ENCODE measurements at places on chromosomes 2 and 18.
A peak's percentile ranks its signal among the peaks of the same experiment; 100 is the strongest.

DNA sequence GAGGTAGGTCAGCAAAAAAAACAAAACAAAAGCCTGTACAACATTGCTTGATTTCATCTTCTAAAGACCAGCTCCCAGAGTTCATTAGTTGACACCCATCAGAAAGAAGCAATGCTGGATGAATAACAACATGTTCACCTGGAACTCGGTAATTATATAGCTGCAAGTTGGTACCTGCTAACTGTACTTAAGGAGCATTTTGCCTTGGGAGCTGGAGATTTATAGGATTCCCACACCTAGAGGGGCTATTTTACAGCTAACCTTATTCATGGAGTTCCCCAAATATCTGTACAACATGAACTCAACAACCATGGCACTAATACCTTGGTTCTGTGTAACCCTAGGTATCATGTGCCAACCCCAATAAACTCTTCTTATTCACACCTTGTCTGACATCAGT lies 281.1 kb upstream of the NCKAP5 start:
- DNase-seq, result no peak

DNA sequence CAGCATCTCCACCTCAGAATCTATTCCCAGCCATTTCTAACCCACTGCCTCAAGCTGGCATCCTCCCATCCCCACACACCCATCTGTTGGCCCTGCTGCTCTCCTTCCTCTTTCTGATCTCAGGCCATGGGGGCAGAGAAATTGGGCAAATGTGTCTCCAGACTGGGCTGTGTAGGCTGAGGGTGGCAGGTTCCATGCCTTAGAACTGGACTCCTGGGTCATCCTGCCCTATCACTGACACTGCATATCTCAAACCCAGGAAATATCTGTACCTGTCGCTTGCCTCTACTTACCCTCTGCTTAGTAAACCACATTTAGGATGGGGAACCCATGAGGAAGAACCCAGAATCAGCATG lies 1.8 kb downstream of the WNT10A start:
- no peak for DNase-seq

- no peak for DNase-seq
Observed at GRCh38 chr2:113010088-113010487, 4.8 kb downstream of the IL36A start.

DNA sequence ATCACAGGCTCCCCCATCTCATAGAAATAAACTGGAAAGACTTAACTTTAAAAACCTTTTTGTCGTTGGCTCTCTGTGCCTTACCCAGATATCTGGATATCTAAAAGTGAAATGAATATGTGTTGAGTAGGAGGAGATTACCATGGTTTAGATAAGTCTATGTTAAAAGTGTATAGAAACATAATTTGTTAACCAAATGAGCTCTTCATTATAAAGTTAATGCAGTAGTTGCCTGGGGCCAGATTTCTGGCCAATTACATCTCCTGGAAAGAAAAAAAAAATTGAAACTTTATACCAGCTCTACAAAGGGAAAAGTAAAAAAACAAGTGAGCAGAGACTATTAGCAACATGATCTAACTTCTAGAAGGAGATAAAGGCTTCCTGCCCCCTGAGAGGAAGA lies 259.6 kb upstream of the UBE2E3 start:
- no peak for DNase-seq

- DNase-seq, result no peak
Observed at GRCh38 chr2:43307046-43307445, 80.6 kb upstream of the ZFP36L2 start.

DNA sequence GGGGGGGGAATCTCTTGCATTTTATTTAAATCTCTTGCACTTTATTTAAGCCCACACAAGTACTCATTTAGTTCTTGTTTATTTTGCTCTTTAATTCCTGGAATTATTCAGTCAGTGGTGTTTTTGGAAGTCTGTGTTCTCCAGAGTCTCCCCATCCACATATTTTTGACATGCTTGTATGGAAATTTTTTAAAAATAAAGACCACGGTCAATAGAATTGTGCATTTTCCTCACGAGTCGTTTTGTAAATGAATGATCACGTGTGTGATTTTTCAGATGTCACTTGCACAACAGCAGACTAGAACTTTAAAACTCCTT lies 824 bp downstream of the CD302 start:
- no peak for DNase-seq

DNA sequence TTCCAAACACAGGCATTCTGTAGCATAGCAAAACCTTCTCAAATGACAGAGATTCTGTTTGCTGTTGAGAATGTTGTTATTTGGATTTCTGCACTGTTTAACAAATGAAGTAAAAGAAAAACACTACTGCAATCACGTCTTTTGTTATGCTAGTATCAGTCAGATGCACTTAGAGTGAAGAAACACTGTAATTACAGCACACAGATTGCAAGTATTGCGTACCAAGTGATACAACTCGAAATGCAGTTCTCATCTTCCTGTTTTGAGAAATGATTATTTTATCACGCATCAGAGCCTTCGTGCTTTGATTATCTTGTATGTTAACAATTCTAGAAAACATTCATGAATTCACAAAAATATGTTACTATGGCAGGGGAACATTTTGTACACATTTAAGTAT lies 41.8 kb upstream of the KLF11 start:
- no peak for DNase-seq

DNA sequence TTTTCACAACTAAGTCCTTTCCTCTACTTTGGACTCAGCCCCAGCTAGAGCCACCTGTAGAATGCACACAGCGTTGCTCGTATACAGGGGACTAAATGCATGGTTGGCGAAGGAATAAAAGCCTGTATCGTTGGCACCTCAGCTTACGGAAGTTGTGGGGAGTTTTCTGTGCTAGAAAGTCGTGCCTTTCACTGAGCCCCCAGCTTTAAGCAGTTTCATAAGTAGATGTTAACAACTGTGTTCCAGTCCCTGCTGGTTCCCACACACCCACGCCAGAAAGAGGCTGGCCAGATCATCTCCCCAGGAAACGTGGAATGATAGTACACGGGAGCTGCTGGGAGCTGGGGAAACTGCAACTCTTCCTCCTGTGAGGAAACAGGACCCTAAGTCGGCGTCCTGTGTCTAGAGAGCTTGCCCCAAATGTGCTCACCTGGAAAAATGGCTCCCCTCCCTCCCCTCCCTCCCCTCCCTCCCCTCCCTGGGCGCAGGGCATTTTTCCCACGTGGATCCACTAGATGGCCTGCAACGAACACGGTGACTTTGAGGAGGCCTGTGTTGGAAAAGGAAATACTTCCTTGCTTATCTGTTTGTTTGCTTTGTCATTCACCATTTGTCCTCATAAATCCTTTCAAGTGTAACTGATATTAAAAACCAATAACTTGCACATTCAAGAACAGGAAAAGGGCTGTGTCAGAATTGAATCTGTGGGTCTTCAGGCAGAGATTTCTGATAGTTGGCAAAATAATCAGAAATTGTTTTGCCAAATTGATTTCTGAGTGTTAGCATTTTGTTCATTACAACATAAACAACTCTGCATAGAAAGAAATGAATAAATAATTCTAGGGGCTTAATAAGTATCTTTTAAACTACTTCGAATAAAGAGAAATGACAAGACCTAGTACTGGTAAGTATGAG lies 43.9 kb upstream of the RFX8 start:
- DNase-seq, result no peak

- no peak for DNase-seq
Observed at GRCh38 chr2:25320077-25320476, 21.6 kb downstream of the DNMT3A start.

GRCh38 chr2:2777213-2777612 lies 446.1 kb upstream of the MYT1L start:
- DNase-seq, result no peak

- DNase-seq, result no peak
Observed at GRCh38 chr2:29806461-29806860, 114.9 kb downstream of the ALK start.

DNA sequence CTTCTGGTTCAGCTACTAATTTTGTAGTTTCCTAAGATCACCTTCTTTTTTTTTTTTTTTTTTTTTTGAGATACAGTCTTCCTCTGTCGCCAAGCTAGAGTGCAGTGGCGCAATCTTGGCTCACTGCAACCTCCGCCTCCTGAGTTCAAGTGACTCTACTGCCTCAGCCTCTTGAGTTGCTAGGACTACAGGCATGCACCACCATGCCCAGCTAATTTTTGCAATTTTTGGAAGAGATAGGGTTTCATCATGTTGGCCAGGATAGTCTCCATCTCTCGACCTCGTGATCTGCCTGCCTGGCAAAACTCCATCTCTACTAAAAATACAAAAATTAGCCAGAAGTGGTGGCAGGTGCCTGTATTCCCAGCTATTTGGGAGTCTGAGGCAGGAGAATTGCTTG lies 301.5 kb upstream of the TFPI start:
- DNase-seq, result no peak

- DNase-seq, result no peak
Observed at GRCh38 chr2:136069773-136070172, 48.2 kb downstream of the CXCR4 start.

DNA sequence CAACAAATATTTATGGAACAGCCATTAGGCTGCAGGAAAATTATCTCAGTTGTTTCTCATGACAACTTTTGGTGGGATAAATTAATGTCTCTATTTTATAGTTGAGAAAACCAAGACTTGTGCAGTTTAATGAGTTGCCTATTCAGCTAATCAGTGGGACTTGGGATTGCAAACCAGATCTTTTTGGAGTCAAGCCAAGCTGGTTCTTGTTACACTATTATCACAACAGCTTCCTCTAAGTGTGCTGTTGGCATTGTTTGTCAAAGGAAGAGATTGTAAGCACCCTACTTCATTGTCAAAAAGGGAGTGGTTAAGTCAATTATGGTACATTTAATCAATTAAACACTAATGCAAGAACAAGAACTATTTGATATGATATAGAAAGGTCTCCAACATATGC lies 119.2 kb downstream of the PAX3 start:
- DNase-seq, result no peak

GRCh38 chr2:223500709-223501108 lies 101.5 kb downstream of the SCG2 start:
- DNase-seq, result no peak

DNA sequence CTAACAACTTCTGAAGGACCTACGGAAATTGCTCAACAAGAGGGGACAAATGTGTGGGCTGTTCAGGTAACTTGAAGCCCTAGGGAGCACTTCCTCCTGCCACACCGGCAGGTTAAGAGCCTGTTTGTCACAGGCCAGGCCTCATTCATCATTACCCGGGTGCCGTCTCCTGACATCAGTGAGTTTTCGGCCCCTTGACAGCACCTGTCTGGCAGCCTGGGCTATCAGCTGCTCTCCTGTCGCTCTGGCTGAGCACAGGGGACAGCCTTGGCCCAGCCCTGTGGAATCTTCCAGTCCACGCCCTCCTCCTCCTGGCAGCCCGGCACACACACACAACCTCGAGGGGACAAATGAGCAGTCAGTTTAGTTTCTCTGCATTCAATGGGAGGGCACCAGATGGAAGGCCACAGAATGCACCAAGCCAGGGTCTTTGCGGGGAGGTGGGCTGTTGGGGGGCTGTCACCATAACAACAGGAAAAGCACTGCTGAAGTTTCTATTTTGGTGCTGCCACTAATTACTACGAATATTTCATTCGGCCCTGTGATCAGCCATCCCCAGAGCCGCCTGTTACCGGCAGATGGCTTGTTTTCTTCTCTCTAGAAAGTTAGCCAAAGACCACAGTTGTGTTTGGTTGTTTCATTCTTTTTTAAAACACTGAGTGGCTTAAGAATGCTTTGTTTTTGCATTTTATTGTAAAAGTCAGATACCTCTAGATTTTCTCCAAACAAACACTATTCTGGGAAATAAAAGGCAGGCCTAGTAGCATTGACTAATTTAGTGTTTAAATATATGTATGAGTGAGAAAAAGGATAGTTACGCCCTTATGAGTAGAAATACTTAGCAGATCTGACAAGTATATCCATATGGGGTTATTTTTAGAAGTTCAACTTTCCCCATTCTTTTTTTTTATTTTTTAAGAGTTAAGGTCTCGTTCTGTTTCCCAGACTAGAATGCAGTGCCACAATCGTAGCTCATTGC lies 189.9 kb upstream of the NDUFV2 start:
- DNase-seq, result peak; percentile 57

DNA sequence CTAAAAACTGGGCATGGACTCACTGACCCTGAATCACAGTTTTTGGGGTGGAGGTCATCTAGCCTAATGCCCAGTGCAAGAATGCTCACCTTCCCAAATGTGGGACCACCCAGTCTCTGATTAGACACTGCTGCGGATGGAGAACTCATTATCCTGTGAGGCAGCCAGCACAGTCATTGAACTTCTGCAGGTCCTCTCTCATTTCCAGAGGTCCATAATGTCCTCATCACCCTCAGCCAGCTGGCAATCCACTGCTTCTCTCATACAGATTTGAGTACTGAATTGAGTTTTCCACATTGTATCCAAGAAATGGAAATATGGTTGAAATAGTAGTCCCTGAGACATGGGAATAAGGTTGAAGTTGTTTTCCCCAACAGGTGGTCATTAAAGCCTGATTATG lies 5.0 kb upstream of the MYO5B start:
- DNase-seq, result no peak

DNA sequence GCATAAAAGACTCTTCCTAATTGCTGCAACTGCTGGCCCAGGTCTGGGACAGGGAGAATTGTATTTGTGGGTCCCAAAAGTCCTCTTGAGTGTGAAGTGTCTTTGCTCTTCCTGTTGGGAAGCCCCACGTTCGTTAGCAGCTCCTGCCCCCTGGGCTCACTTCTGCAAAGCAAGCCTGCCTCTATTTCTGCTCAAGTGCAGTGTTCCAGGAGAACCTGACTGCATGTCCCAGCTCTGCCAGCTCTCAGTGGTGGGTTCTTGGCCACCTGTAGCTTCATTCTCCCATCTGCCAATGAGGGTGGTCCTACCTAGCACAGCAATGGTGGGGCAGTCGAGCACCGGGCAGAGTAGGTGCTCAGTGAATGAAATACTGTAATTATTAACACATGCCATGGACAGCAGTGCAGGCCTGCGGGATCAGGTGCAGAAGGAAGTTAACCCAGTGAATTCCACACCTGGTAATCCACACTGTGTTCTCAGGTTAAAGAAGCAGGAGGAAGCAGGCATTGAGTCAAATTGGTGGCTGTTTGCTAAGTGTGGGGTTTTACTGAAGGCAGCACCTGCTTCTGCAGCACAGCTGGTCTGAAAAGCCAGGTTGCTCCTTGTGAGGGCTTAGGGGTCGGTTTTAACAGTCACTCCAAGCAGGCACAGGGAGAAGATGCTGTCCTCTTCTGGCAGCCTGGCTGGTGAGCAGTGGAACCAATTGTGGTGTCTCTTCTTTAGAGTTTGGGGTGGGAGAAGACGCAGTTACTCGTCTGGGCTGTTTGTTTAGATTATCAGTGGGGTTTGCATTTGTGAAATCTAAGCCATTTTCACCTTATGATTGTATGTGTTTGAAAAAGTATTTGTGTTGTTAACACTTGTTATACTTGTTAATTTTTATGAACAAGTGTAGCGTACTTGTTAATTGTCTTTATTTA lies 54.3 kb downstream of the DGKD start:
- DNase-seq, result peak; percentile 62

DNA sequence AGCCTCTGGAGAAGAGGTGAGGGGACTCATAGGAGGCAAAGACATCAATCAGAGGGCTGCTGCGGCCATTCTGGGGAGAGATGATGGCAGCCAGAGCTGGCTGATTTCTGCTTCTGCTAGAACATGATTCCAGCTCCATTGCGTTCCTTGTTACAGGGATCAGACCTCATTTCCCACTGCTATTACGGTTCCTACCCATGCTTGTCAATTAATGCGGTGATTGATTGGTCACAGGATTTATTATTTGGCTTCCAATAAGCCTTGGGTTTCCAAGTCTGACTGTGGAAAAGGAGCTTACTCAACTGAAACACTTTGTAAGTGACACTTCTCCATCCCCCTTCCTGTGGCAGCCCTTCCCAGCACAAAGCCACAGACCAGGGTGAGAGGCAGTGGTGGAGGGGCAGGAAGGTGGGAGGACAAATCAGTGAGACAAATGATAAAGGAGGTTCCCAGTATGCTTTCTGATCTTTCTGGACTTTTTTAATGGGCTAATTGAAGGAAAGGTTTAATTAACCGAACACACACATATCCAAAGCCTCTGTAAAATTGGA lies 26.8 kb upstream of the CTLA4 start:
- no peak for DNase-seq
